Stimulated activated CD8-positive, alpha-beta memory T cell treated with anti-CD3 and anti-CD28 coated beads, Interleukin-4, amount 100 ng/mL, for 1 hour (primary cell): ENCODE measurements at places on chromosomes 5 and 9.

- DNase-seq, result no peak
Observed at GRCh38 chr5:45038366-45038987, 229.7 kb downstream of the MRPS30 start.

GRCh38 chr5:78300464-78301045, 6.1 kb upstream of the AP3B1 start:
- no peak for DNase-seq

DNA sequence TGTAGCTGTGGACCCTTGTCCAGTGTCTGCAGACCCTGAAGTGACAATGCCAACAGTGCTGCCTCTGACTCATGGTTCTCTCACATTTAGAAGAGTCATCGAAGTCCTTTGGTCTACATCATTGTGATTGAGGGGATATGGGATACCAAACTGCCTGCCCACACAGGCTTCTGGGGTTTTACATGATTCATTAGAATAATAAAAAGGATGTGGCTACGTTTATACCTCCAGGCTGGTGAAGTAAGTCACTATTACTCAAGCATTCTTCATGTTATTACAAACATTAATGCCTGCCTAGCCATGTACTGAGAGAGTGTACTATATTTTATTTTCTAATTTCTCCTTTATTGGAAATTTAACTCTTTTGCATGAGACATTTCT, 365.7 kb downstream of the SPATA31D1 start:
- no peak for DNase-seq

DNA sequence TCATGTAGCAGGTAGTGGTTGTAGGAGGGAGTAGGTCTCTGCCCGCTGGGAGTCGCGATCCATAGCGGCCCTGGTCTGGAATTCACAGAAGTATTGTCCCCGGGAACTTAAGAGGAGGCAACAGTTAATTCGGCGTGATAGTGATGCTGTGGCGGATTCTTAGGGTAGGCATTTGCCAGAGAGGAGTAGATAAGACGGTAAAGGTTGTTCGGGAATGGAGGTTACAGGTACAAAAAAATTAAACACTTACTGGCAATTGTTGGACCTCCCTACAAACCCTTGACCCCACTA, 679 bp downstream of the SMC5 start:
- no peak for DNase-seq

DNA sequence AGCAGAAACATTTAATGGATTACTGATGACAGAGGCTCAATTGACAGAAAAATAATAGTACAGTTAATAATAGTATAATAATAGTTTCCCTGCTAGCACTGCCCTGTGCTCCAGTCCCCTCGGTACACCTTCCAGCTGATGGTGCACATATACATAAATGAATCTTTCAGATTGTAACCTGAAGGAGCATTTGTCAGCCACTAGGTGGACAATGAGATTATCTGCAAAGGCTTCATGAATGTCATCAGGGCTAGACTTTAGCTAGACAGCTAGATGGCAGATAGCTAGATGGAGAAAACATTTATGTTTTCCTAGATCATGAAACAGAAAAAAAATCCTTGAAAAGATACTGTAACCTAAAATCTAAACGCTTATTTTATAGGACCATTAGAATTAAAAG, 304.4 kb upstream of the SMC2 start:
- DNase-seq, result no peak

GRCh38 chr9:34985311-34985899, 4.1 kb upstream of the DNAJB5 start:
- DNase-seq, result no peak

- no peak for DNase-seq
Observed at GRCh38 chr5:31361234-31361633, 167.7 kb downstream of the CDH6 start.

DNA sequence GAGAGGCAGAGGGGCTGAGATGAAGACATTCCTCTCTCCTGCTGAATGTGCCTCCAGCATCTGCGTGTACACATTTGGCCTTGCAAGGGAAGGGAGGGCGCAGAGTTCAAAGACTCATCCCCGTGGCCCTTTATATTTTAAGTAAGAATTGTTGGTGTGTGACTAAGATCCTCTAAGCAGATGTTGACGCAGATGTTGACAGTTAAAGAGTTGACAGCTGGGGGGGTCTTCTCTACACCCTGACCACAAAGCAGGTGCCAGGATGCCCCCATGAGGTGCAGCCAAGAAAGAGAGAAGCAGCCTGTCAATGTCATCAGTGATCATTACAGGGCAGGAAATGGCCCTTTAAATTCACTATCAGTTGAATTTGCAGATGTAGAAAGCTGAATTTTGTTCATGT, 262.9 kb downstream of the IRX1 start:
- DNase-seq, result no peak

- DNase-seq, result no peak
Observed at GRCh38 chr5:6488021-6488420, 39.4 kb downstream of the UBE2QL1 start.

GRCh38 chr5:107555425-107556090, 115.2 kb downstream of the EFNA5 start:
- no peak for DNase-seq

DNA sequence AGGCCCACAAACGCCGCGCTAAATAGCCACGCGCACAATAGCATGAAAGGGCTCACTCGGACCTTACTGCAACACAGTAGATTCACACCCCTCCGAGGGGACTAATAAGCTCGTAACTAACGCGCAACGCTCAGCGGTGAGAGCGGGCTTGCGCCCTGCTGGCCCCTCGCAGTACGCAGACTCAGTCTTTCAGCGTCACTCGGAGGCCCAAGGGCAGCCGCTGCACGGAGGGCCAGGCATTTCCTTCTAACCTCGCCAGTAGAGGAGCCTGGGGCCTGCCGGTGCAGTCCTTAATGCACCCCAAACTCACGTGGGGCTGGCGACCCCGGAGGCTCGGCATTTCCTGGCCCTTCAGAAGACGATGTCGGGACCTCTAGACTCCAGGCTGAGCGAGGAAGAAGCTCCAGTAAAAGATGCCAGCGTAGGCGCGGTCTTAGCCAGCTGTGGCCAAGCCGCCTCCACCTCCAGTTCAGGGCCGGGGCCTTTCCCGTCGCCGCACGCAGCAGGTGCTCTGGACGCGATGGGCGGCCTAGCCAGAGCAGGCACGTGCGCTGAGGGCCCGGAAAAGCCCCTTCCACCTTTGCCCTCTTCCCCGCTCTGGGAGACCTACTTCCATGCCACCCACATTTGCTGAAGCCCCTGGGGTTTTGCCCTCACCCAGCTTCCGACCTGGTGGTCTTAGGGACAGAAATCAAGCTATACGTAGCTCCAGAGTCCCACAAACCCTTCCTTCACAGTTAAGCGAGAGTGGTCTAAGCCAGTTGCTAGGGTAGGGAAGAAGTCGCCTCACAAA, 38.3 kb upstream of the TIFAB start:
- no peak for DNase-seq

DNA sequence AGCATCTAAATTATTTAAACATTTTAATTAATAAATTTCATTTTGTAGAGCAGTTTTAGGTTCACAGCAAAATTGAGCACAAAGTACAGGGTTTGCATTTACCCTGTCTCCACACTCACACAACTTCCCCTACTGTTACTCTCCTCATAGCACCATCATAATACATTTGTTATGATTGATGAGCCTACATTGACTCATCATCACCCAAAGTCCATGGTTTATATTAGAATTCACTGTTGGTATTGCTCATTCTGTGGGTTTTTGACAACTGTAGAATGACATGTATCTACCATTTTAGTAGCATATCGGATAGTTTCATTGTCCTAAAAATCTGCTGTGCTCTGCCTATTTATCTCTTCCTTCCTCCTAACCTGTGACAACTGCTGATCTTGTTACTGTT, 411.1 kb upstream of the MPDZ start:
- no peak for DNase-seq
